Kidney tubule cell (primary cell): ENCODE measurements at places on chromosomes 4 and X.

- no peak for DNase-seq
Measured at GRCh38 chr4:61220556-61220955, 20.4 kb downstream of the ADGRL3 start.

DNA sequence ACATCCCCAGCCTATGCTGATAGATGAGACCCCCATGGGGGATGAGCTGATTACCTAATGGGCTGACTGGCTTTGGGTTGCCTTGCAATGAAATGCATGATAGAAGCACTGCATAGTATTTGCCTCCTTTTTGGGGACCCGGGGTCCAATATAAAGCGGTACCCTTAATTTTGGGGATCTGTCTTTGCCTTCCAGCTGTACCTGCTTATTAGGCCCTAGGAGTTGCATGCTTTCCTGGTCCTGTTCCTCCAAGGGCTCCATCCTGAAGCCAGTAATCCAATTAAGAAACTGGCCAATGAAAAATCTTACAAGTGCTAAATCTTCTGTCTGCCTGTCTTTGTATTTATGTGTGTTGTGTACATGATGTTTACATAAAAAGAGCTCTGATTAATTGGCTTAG lies 791.6 kb downstream of the TRIML1 start:
- DNase-seq, result no peak

- no peak for DNase-seq
Measured at GRCh38 chr4:84126061-84126787, 372.9 kb downstream of the NKX6-1 start.

DNA sequence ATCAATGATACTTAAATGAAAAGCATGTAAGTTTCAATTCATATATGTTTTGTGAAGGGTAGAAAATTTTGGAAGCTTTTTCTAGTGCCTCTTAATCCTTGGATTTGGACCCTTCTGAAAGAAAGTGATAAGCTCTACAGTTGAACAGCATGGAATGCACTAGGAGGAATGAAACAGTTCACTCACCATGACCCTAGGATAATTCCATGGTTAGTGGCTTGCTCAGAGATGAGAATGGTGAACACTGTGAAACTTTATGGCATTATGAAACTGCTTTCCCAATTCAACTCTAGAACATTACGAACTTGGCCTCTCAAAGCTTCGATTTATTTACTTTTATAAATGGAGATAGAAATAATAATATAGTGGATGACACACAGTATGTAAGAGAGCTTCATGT lies 88.9 kb upstream of the FAT4 start:
- DNase-seq, result no peak
